ENCODE measurements at places on chromosomes 16 and 17. TPM values are rescaled to one million over a fixed set of nuclear protein-coding genes. Genes with fewer than 3 reads are reported as not detected.

GRCh38 chr16:16175296-16175695 is 48.0 kb downstream of the ABCC6 start:
- no peak overlapping the region for H3K4me3 ChIP-seq
- no peaks in the 10 kb centered on the region for H3K4me1 ChIP-seq
- no peaks in the 10 kb centered on the region for H3K27me3 ChIP-seq
- no peak overlapping the region for H3K27ac ChIP-seq

GRCh38 chr16:88073201-88073721 is 122.0 kb downstream of the BANP start:
- no peak overlapping the region for H3K4me3 ChIP-seq
- H3K27me3 ChIP-seq, result no peaks in the 10 kb centered on the region
- H3K27ac ChIP-seq, result no peak overlapping the region

Gene GH1
- total RNA-seq, result not detected

GRCh38 chr17:64158831-64159590 is 29.1 kb upstream of the ERN1 start:
- no peak overlapping the region for H3K4me3 ChIP-seq
- H3K36me3 ChIP-seq, result peaks cover 6% of the 10 kb centered on the region
- H3K27me3 ChIP-seq, result no peaks in the 10 kb centered on the region
- H3K4me1 ChIP-seq, result peaks cover 79% of the 10 kb centered on the region
- peak overlapping the region; percentile 98 for H3K27ac ChIP-seq

Gene MYCBPAP
- not detected for total RNA-seq

DNA sequence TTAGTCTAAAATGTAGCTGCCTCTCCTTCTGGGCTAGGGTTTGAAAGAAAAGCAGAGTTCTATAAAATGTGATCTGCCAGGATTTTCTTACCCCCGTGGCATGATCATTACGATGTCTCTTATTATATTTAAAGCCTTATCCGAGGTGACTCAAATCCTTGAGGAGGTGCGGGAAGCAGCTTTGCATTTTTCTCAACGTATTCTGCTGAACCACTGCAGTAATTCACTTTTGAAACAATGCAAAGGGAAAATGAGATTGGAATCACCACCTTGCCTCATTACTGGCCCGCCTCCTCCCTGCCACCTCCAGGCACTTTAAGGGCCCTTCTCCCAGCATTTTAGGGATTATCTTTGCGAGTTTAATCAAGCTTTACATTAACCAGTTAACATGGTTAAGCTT is 9.7 kb upstream of the NOG start:
- no peak for DNase-seq
- peaks cover 36% of the 10 kb centered on the region for H3K4me1 ChIP-seq
- H3K36me3 ChIP-seq, result no peaks in the 10 kb centered on the region
- no peak overlapping the region for H3K27ac ChIP-seq
- no peak overlapping the region for H3K4me3 ChIP-seq

DNA sequence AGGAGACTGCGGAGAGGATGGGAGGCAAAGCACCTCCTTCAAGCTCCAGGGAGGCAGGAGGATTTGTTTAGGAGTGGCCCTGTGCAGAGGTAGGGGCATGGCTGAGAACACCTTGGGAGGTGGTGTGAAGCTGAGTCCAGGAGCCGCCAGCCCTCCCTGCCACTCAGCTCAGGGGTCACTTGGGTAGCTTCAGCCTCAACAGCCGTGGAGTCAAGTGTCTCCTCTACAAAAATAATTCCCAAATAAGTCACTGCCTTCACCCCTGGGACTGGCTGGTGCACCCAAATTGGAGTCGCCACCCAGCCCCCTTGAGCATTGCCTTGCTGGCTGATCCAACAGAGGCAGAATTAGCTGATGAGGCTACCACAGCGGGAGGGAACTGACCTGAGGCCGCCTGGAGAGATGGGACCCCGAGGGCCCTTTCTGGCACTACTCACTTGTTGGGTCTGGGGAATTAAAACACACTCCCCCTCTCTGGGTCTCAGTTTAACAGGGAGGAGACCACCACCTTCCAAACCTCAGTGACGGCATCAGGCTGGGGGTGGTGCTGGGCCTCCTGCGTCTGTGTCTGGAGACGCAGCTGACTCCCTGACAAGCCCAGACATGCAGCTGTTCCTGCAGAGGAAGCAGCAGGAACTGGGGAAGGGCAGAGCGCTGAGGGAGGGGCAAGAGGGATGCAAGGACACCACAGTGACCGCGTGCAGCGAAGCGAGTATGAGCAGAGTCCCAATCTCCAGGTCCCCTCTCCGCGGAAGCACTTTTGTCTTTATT is 87.9 kb upstream of the TOB1 start:
- no peaks in the 10 kb centered on the region for H3K27me3 ChIP-seq
- peak overlapping the region; percentile 98 for H3K27ac ChIP-seq
- peak; percentile 92 for DNase-seq
- H3K4me1 ChIP-seq, result peaks cover 63% of the 10 kb centered on the region

DNA sequence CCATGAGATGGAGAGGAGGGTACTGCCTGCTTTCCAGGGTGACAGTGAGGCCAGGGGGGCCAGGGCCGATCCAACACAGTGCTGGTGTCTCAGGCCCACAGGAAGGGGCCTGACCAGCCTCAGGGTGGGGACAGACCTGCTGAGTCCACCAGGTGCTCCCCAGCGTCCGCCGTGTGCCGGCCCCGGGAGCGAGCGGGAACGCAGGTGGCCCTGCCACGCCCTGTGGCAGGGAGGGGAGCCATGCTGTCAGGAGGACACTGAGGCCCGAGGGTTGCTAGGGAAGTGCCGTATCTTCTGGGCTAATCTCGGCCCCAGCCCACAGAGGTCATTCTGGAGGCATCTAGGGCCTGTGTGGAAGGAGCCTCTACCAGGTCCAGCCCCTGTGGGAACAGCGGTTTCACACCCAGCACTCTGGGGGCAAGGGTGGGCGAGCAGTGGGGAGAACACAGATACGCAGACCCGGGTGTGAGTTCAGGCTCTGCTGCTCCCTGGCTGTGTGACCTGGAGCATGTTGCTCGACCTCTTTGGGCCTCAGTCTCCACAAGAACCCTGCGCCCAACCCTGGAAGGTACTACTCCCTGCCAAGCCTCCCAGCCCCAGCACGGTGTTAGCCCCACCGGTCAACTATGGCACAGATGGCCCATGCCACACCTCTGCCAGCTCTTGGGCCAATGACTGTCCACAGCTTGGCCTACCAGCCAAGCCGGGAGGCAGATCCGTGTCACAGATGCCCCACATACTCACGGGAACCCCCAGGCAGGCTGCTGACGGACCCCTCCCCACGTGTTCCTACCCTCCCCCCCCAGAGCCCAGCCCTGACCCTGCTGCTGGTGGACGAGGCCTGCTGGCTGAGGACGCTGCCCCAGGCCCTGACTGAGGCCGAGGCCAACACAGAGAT is 43.9 kb upstream of the ZC3H18 start:
- H3K36me3 ChIP-seq, result no peaks in the 10 kb centered on the region
- H3K4me1 ChIP-seq, result peaks cover 12% of the 10 kb centered on the region
- no peak for DNase-seq
- peaks cover 28% of the 10 kb centered on the region for H3K27me3 ChIP-seq
- no peak overlapping the region for H3K27ac ChIP-seq
- no peak overlapping the region for H3K4me3 ChIP-seq

DNA sequence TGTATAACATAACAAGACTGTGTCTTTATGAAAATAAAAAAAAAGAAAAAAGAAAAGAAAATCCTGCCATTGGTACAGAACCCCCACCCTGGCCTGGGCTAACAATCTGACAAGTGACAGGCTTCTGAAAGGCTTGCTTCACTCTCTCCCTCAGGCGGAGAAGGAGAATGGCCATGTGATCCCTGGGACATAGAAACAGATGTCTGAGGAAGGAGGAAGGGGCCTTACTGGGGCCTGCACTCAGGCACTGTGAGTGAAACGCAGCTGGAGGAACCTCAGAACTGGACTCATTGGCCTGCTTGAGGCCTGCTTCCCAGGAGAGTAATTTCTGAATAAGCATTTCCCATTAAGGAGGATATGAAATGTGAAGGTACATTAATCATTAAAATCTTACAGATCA is 17.5 kb downstream of the MAP3K14 start:
- H3K27ac ChIP-seq, result peak overlapping the region; percentile 96
- peak; percentile 43 for DNase-seq
- no peak overlapping the region for H3K4me3 ChIP-seq
- peaks cover 85% of the 10 kb centered on the region for H3K4me1 ChIP-seq
- H3K36me3 ChIP-seq, result no peaks in the 10 kb centered on the region

DNA sequence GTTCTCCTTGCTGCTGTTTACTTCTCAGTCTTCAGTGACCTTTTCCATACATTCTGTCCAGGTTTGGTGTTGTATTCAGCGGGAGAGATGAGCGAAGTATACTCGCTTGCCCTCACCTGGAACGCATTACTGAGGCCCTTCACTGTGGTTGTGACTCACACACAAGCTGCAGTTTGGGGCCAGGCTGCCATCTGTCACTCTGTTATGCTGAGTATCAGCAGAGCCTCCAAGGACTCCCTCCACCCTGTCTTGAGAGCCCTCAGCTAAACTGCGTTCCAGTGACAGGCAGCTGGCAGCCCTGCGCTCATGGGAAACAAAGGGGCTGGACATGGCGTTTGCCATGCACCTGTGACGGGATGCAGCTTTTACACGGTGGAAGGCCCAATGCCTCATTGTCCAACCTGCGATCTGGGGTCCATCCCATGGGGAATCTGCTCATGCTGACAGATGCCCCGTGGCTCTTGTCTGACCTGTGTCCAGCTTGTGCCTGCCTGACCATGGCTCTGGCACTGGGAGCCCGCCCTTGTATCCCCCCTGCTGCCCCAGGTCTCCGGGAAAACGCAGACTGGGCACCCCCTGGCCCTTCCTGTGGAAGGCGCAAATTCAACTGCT is 6.5 kb upstream of the ZNF778 start:
- H3K27ac ChIP-seq, result no peak overlapping the region
- no peaks in the 10 kb centered on the region for H3K27me3 ChIP-seq
- peaks cover 12% of the 10 kb centered on the region for H3K4me1 ChIP-seq
- no peak overlapping the region for H3K4me3 ChIP-seq
- no peaks in the 10 kb centered on the region for H3K36me3 ChIP-seq
- no peak for DNase-seq

- no peaks in the 10 kb centered on the region for H3K36me3 ChIP-seq
- peaks cover 4% of the 10 kb centered on the region for H3K27me3 ChIP-seq
- H3K4me3 ChIP-seq, result no peak overlapping the region
- no peaks in the 10 kb centered on the region for H3K4me1 ChIP-seq
- no peak overlapping the region for H3K27ac ChIP-seq
Measured at GRCh38 chr16:27972500-27972899, 91.0 kb downstream of the GSG1L start.

DNA sequence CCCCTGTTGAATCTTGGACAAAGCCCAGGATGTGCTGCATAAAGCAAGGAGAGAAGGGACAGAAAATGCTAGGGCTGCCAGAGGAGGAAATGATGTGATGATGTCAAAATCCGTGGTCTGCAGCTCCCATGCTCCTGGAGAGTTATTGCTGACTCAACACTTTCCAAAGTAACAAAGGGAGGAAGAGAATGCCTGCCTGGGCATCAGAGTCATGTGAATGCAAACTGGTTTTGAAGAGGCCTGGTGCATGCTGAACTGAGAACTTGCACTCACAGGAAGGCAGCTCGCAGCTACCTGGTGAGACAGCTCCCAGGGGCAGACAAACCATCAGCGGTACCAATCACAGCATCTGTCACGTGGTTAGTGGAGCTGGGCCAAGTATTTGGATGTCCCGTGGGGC is 2.8 kb downstream of the MARVELD3 start:
- no peaks in the 10 kb centered on the region for H3K4me1 ChIP-seq
- DNase-seq, result no peak
- no peak overlapping the region for H3K4me3 ChIP-seq

- H3K36me3 ChIP-seq, result no peaks in the 10 kb centered on the region
- peaks cover 15% of the 10 kb centered on the region for H3K4me1 ChIP-seq
- no peak overlapping the region for H3K4me3 ChIP-seq
- no peak overlapping the region for H3K27ac ChIP-seq
- H3K27me3 ChIP-seq, result no peaks in the 10 kb centered on the region
- peak; percentile 13 for DNase-seq
Measured at GRCh38 chr17:7846063-7846735, 8.7 kb upstream of the TMEM88 start.

GRCh38 chr17:11539637-11540036 is 58.6 kb upstream of the DNAH9 start:
- no peaks in the 10 kb centered on the region for H3K4me1 ChIP-seq
- H3K27me3 ChIP-seq, result no peaks in the 10 kb centered on the region
- H3K4me3 ChIP-seq, result no peak overlapping the region
- no peak overlapping the region for H3K27ac ChIP-seq
- DNase-seq, result no peak

All from gastrocnemius medialis (tissue), 4 donors.